ENCODE measurements at places on chromosomes 3 and 15.
A peak's percentile ranks its signal among the peaks of the same experiment; 100 is the strongest.

DNA sequence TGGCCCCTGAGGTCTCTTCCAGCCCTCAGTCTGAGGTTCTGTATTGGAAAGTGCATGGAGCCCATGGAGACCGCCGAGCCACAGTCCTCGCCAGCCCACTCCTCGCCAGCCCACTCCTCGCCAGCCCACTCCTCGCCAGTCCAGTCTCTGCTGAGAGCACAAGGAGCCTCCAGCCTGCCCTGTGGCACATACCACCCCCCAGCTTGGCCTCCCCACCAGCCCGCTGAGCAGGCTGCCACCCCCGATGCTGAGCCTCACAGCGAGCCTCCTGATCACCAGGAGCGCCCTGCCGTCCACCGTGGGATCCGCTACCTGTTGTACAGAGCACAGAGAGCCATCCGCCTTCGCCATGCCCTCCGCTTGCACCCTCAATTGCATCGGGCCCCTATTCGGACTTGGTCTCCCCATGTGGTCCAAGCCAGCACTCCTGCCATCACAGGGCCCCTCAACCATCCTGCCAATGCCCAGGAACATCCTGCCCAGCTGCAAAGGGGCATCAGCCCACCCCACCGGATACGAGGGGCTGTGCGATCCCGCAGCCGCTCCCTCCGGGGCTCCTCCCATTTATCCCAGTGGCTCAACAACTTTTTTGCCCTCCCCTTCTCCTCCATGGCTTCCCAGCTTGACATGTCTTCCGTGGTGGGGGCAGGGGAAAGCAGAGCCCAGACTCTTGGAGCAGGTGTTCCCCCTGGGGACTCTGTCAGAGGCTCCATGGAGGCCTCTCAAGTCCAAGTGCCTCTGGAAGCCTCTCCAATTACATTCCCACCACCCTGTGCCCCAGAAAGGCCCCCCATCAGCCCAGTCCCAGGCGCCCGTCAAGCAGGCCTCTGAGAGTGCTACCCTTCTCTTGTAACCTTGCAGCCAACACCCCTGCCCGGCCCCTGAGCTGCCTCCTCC, 40.9 kb downstream of the PML start:
- no peaks in the 10 kb centered on the region for H3K27me3 ChIP-seq
- DNase-seq: no peak
- no peak overlapping the region for H3K4me3 ChIP-seq
- no peak overlapping the region for H3K27ac ChIP-seq
- H3K4me1 ChIP-seq: no peaks in the 10 kb centered on the region

- DNase-seq: no peak
- no peaks in the 10 kb centered on the region for H3K36me3 ChIP-seq
- H3K27ac ChIP-seq: no peak overlapping the region
- no peaks in the 10 kb centered on the region for H3K4me1 ChIP-seq
Observed at GRCh38 chr3:173584093-173584837, 186.7 kb downstream of the NLGN1 start.

GRCh38 chr3:87175732-87176131, 51.4 kb upstream of the CHMP2B start:
- no peak overlapping the region for H3K27ac ChIP-seq
- no peak for DNase-seq
- no peak overlapping the region for H3K4me3 ChIP-seq
- no peaks in the 10 kb centered on the region for H3K36me3 ChIP-seq

DNA sequence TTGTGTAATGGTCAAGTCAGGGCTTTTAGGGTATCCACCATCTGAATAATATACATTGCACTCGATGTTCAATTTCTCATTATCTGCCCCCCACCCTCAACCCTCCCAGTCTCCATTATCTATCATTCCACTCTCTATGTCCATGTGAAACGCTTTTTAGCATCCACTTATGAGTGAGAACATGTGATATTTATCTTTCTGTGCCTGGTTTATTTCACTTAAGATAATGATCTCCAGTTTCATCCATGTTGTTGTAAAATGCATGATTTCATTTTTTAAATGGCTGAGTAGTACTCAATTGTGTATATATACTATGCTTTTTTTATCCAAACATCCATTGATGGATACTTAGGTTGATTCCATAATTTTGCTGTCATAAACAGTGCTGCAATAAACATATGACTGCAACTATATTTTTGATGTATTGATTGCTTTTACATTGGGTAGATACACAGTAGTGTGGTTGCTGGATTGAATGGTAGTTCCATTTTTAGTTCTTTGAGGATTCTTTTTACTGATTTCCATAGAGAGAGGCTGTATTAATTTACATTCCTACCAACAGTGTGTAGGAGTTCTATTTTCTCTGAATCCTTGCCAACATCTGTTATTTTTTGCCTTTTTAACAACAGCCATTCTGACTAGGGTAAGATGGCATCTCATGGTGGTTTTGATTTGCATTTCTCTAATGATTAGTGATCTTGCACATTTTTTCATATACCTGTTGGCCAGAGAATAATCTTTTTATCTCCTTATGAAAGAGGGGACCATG, 332.9 kb upstream of the TGFBR2 start:
- no peak overlapping the region for H3K27ac ChIP-seq
- no peaks in the 10 kb centered on the region for H3K36me3 ChIP-seq
- no peak overlapping the region for H3K4me3 ChIP-seq
- no peaks in the 10 kb centered on the region for H3K4me1 ChIP-seq
- no peaks in the 10 kb centered on the region for H3K27me3 ChIP-seq
- DNase-seq: no peak

DNA sequence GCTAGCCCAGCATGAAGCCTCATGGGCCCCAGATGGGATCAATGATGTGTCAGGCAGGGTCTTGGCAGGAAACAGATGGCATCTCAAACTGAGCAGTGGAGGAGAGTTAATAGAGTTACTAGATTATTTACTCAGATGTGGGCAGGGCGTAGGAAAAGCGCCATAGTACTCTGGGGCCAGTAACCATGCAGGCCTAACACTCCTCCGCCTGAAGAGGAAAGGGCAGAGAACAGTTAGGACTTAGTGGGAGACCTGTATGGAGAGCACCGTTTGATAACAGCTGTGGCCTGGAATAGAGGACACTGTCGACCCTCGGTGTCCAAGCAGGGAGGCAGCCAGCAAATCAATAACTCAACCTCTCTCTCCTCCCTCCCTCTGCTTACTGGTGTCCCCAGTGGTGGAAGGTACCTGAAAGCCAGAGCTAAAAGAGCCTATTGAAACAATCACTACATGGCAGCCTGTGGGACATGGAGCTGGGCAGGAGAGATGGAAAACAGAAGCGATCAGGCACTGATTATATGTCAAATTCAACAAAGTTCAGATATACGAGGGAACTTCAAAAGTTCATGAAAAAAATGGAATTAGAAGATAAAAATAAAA, 111.4 kb upstream of the CCNL1 start:
- H3K36me3 ChIP-seq: no peaks in the 10 kb centered on the region
- H3K27ac ChIP-seq: no peak overlapping the region
- H3K4me1 ChIP-seq: no peaks in the 10 kb centered on the region
- H3K4me3 ChIP-seq: no peak overlapping the region
- DNase-seq: no peak

DNA sequence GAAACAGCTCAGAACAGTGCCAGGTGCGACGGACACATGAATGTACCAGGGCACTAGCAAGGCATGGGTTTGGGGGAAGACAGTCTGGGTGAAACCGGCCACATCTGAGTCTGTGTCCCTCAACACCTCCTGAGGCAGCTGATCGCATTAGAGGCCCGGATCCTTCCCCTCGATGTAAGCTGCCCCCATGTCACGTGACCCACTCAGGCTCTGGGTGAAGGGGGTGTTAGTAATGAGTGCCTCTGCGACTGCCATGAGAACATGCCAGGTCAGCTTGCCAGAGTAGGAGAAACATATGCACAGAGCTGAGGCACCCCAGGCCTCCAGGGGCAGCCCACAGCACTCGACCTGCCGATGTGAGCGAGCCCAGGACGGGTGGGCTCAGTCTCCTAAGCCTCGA, 29.7 kb downstream of the PRR23E start:
- no peaks in the 10 kb centered on the region for H3K36me3 ChIP-seq
- H3K27me3 ChIP-seq: no peaks in the 10 kb centered on the region
- no peak for DNase-seq
- no peak overlapping the region for H3K4me3 ChIP-seq
- H3K4me1 ChIP-seq: no peaks in the 10 kb centered on the region

DNA sequence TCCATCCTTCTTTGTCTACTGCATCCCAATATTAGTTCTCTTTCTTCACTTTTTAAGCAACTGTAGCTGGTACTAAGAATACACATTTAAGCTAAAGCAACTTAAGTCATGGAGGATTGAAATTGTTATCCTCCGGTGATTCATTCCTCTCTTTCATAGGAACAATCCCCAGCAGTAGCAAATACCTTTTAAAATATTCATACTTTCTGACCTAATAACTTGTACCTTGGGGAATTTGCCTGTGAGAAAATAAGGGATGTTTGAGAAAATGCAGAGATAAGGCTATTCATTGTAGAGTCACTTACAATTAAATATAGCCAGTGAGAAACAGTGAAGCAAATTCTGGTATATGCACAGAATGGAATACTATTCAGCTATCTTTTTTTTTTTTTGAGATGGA, 66.0 kb downstream of the VPS13C start:
- H3K36me3 ChIP-seq: no peaks in the 10 kb centered on the region
- H3K4me3 ChIP-seq: no peak overlapping the region
- H3K27me3 ChIP-seq: no peaks in the 10 kb centered on the region
- H3K4me1 ChIP-seq: no peaks in the 10 kb centered on the region

- DNase-seq: no peak
- H3K4me1 ChIP-seq: no peaks in the 10 kb centered on the region
- H3K27ac ChIP-seq: no peak overlapping the region
- no peaks in the 10 kb centered on the region for H3K27me3 ChIP-seq
Observed at GRCh38 chr3:177754508-177754921, 557.2 kb upstream of the TBL1XR1 start.

DNA sequence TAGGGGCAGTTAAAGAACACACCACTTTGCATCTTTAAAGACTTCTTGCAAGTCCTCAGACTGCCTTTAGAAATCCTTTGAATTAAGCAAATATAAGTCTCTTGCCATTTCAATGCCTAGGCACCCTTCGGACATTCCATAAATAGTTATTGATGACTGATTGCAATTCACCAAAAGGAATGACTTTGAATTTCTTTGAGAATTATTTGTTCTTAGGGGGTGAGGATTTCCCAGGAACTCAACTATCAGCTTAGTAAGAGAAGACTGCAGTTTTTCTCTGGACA, 495 bp upstream of the MYEF2 start:
- DNase-seq: no peak
- no peaks in the 10 kb centered on the region for H3K36me3 ChIP-seq
- H3K27ac ChIP-seq: no peak overlapping the region
- H3K4me1 ChIP-seq: no peaks in the 10 kb centered on the region

DNA sequence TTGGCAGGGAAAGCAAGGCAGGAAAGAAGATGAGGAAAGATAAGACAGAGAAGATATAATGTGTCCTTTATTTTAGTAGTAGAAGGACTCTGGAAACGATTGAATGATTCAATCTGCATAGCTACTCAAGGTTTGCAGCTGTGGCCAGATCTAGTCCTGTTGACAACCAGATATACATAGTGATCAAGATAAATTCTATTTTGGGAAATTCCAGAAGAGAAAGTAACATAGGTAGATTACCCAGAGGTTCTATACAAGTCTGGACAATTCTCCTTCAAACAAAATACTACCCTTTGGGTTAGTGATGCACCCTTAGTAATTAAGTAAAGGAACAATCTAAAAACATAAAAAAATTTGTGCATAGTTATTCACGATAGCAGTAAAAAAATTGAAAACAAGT, 9.4 kb downstream of the TERC start:
- no peaks in the 10 kb centered on the region for H3K27me3 ChIP-seq
- H3K27ac ChIP-seq: no peak overlapping the region
- DNase-seq: no peak
- no peaks in the 10 kb centered on the region for H3K36me3 ChIP-seq
- H3K4me3 ChIP-seq: no peak overlapping the region

DNA sequence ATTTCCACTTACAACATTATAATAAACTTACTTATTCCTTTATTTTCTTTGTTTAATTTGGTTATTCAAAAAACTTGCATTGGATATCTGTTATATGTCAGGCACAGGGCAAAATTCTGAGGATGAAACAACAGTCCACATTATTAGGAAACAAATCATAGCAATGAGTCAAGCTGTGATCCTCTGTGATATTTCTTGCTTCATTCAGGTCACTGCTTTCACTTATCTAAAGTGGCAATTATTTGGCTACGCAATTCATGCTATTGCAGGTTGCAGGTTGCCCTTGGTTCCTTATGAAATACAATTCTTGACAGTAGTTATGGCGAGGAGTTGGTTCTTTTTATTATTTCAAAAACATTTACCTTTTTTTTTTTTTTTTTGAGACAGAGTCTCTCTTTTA, 66.4 kb upstream of the CNTN6 start:
- no peak overlapping the region for H3K27ac ChIP-seq
- H3K4me3 ChIP-seq: no peak overlapping the region
- H3K36me3 ChIP-seq: no peaks in the 10 kb centered on the region
- no peaks in the 10 kb centered on the region for H3K4me1 ChIP-seq
- H3K27me3 ChIP-seq: no peaks in the 10 kb centered on the region

GRCh38 chr15:97817276-97817890, 143.1 kb upstream of the ARRDC4 start:
- DNase-seq: no peak
- H3K4me3 ChIP-seq: no peak overlapping the region
- no peaks in the 10 kb centered on the region for H3K36me3 ChIP-seq
- H3K27me3 ChIP-seq: no peaks in the 10 kb centered on the region

DNA sequence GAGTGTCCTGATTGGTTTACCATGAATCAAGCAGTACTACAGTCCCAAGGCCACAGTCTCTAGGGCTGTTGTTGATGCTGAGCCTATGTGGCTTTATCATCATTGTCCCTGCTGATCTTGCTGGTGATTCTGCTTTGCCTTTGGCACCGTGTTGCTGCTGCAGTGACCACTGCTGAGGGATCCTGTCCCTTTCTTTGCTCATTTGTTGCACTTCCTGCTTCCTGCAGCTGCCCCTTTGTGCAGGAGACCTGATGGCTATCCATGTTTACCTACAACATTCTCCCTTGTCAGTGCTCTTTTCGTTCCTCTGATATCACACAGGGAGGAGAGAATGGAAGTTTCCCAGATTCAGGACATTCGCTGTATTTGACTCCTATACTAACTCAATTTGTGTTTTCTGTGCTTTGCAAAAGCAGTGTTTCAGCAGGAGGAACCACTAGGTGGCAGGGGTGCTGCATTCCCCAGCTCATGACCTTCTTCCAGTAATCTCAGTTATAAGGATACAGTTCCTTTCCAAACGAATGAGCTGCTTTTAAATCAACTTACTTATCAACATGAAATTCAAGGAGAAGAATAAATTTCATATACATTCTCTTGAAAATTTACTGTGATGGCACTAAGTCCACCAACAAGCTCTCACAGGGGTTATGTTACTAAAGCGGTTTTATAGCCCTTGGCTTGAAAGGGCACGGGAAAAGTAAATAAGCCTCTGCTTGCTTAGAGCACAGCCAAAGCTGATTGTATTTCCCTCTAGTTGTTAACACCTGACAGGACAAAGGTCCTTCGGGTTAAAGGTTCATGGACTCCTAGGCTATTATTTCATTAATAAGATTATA, 9.7 kb upstream of the THUMPD3 start:
- peak; percentile 44 for DNase-seq
- no peak overlapping the region for H3K4me3 ChIP-seq
- H3K27ac ChIP-seq: no peak overlapping the region
- H3K36me3 ChIP-seq: no peaks in the 10 kb centered on the region
- no peaks in the 10 kb centered on the region for H3K4me1 ChIP-seq
- H3K27me3 ChIP-seq: no peaks in the 10 kb centered on the region

Measured in effector memory CD4-positive, alpha-beta T cell (primary cell).